ENCODE measurements at places on chromosomes 4 and X.
A peak's percentile ranks its signal among the peaks of the same experiment; 100 is the strongest.

DNA sequence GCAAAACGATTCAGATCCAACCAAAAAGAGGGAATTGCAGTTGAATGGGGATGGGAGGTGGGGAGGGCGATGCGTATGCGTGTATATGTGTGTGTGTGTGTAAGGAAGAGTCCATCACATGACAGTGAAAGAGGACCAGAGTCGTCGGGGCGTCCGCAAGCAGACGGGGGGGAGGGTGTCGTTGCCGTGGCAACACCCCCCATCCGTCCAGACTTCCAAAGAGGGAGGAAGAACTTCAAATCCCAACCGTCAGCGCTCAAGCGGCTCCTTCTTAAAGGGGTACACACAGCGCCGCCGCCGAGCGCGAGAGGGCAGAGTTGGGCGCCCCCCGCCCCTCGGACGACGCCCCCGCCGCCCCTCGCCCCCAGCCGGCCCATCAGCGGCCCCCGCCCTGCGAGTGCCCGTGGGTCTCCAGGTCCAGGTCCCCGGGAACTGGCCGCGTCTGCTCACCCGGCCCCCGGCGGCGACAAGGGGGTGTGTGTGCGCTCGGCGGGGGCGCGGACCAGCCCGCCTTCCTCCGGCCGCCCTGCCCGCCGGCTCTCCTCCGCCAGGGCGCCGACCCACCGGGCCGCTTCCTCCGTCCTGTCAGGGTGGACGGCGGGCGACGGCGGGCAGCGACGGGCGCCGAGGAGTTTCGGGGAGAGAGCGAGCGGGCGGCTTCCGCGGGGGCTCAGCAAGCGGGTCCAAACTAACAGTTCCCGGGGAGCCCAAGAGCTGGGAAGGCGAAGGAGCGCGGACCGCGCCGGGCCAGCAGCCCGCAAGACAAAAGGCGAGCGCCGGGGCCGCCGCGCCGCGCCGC, 685 bp downstream of the LCORL start:
- DNase-seq: peak; percentile 95

GRCh38 chr4:19005211-19005610, 983.7 kb upstream of the LCORL start:
- DNase-seq: peak; percentile 39

DNA sequence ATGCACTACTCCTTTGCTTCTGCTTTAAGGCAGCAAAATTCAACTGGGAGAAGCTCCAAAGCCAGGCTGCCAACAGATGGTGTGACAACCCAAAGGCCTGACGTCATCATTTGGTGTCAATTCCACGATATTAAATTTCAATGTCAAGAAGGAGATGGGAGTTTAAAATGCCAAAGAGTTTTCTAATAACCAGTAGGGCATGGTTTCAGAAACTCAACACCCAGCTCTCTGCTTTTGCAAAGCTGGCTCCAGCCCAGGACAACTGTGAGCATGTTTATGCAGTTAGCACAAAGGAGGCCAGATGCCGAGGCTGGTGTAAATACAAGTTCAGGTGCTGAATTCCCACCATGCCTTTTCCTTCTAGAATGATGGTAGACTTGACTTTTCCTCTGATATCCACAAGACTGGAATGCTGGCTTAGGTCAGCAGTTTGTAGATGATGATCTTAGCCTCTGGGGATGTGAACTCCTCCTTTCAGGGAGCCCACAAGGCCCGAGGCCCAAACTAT, 67.3 kb downstream of the AFAP1 start:
- DNase-seq: no peak

DNA sequence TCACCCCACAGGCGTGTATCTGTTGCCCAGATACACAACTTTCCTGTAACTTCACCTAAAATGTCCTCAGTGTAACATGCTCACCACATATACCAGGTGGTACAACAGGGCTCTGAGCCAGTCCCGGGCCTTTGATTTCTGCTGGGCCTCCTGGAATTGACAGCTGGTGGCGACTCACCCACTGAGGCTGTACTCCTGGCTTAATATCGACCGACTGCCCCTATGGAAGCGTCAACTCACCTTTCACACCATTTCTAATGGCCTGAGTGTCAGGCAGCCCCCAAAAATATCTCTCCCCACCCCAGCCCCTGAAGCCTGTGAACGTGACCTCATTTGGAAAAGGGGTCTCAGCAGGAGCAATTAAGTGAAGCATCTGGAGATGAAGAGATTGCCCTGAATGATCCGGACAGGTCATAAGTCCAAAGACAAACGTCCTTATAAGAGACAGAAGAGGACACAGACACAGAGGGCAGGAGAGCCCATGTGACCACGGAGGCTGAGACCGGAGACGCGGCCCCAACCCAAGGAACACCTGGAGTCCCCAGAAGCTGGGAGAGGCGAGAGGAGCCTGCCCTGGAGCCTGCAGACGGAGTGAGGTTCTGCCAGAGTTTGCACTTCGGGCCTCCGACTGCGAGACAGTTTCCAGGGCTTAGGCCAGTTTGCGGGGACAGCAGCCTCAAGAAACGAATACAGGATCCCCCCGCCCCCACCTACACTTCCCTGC, 12.6 kb upstream of the MXD4 start:
- no peak for DNase-seq

GRCh38 chrX:17036171-17036961, 89.9 kb downstream of the REPS2 start:
- no peak for DNase-seq

- peak; percentile 87 for DNase-seq
Observed at GRCh38 chr4:112234952-112235609, 3.5 kb downstream of the AP1AR start.

DNA sequence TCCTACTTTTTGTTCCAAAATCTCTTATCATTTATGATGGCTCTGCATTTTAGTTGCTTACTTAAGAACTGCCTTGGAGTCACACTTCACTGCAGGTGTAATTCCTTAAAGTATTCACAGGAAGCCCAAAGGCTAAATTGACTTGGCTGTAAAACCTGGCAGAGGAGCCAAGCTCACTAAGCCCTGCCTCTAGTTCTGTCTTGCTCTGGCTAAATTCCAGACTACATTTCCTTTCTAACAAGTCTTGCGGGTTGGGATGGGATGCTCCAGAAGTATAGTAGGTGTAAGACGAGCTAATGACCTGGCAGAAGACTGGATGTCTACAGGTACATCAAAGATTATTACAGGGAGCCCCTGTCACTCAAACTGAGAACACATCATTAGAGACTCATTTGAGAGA, 924.0 kb upstream of the INTU start:
- no peak for DNase-seq

DNA sequence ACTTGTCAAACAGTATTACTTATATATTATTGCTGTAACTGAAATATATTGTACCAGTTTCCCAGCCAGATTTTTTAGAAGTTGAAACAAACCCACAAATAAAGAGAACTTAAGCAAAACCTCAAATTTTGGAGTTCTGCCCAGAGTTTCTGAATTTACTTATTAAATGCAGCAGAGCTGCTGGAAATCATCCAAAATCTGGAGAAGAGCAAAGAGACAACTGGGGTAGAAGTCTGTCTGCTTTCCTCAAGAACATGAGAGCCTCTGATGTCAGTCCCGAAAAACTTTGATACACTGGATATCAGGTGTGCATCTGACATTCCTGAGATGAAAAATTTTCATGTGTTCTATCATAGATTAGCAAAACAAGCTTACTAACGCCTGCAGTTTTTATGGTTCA, 325.9 kb downstream of the NR3C2 start:
- DNase-seq: no peak

GRCh38 chr4:105631818-105632400, 76.6 kb downstream of the INTS12 start:
- peak; percentile 4 for DNase-seq

DNA sequence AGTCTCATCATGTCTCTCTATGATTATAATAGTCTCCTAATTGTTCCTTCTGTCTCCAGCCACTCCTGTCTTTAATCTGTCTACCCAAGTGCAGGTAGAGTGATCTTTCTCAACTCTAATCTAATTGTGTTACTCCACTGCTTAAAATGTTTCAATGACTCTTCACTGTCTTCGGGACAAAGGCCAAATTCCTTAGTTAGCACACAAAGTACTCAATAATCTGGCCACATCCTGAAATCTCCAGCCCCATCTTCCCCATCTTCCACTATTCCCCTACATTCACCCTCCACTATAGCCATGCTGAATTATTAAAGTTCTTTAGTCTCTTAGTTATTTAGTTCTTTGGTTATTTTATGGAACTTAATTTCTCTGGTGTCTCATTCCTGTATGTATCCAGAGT, 353.3 kb downstream of the OPHN1 start:
- DNase-seq: no peak

DNA sequence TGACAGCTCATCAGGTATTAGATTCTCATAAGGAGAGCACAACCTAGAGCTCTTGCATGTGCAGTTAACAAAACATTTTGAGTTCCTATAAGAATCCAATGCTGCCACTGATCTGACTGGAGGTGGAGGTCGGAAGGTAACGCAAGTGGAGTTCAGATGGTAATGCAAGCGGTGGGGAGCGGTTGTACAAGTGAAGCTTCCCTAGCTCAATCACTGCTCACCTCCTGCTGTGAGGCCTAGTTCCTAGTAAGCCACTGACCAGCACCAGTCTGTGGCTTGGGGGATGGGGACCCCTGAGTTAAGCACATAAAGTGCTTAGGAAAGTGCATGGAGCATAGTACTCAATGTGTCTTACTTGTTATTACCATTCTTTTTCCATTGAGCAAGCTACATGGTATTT, 983.2 kb upstream of the IGFBP7 start:
- DNase-seq: no peak

DNA sequence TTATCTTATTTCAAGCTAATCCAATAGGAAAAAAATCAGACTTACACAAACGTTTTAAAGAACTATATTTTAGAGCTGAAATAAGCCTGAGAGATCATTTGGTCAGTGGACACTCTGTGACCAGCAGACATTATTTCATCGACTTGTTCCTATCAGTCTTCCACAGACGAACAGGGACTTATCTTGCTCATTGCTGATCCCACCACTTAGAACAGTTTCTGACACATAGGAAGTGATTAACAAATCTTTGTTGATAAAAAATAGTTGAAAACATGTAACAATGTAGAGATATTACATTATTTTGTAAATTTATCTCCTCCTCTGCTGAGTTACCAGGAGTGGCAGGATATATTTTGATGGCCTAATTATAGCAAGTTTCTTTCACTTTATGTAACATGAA, 65.8 kb downstream of the TAPT1 start:
- no peak for DNase-seq

DNA sequence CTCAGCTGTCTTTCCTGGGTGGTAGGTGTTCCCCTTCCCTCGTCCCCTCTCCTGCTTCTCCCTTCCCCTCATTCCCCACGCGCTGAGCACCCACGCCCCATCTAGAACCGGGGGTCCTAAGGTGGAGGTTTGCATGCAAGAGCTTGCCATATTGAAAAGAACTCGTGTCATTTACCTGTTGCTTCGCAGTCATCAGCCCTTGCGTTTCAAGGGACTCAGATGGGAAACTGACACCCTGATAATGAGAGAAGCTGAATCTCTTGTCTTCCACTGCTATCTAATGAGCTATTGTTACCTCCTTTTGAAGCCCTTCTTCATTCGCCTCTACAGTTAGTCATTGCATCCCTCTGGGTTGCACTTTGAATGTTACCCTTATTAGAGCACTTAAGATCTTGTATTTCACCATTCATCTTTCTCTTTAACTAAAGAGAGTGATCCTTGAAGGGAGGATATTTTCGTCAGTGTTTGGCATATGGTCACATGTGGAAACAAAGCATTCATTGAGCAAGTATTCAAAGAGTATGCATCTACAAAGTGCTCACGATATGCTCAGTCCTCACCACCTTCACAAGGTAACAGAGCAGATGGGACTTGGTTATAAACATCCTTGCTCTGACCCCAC, 25.7 kb downstream of the ARL9 start:
- peak; percentile 5 for DNase-seq

- DNase-seq: no peak
Observed at GRCh38 chr4:68283714-68284113, 38.2 kb upstream of the TMPRSS11B start.

- DNase-seq: peak; percentile 67
Observed at GRCh38 chrX:133415276-133416105, at the start of gene GPC4. Gene GPC4, minus strand, starts transcription at chrX:133415489. Its CDS starts 524 bp downstream, at chrX:133414965.

- no peak for DNase-seq
Observed at GRCh38 chrX:30576881-30577280, 685 bp downstream of the TASL start.

- DNase-seq: peak; percentile 46
Observed at GRCh38 chr4:114250439-114250891, 271.0 kb upstream of the ARSJ start.

GRCh38 chr4:142416121-142416520, 430.0 kb downstream of the INPP4B start:
- no peak for DNase-seq

- DNase-seq: no peak
Observed at GRCh38 chr4:162586266-162586665, 422.5 kb upstream of the FSTL5 start.

GRCh38 chr4:81256059-81256970, 41.3 kb upstream of the PRKG2 start:
- DNase-seq: no peak

DNA sequence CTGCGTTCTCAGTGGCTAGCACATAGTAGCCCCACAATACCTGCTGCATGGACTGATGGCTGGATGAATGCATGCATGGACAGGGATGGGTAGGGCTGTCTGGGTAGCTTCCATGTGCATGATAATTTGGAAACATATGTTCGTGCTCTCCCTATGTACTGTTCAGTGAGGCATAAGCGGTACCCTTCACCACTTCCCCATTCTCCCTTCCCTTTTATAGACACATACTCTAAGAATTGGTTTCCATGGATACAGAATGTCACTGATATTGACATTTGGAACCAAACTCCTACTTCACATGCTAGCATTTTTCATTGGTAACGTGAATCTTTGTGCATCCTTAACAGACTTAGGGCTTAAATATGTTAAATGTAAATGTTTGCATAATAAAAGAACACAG, 20.4 kb downstream of the USP46 start:
- no peak for DNase-seq

GRCh38 chr4:38654273-38654672, 9.7 kb upstream of the KLF3 start:
- no peak for DNase-seq

Data from mesenchymal stem cell (in vitro differentiated cells and primary cell).